ENCODE measurements at places on chromosomes 5 and 9.

DNA sequence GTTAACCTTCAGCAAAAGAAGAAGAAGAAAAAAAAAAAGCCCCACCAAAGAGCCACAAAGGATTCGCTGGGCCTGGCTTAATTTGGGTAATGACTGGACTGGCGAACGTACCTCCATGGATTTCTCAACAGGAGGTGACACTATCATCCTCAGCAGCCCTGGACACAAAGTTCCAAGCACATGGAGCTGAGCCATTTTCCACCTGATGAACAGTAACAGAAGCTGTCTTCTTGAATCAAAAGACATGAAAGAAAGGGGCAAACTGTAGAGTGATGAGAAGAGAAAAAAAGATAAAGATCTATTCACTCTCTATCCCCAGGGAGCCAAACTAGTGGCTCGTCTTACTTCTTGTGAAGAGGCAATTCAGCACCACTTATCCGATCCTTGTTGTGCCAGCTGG is 150.2 kb upstream of the TRPM3 start:
- no peak for DNase-seq

- no peak for DNase-seq
These were observed 156.6 kb downstream of the PIK3R1 start for GRCh38 chr5:68372161-68372560.

GRCh38 chr9:90871327-90871935 is 69.8 kb downstream of the SYK start:
- no peak for DNase-seq

GRCh38 chr5:120476063-120476462 is 12.0 kb downstream of the PRR16 start:
- DNase-seq = no peak

GRCh38 chr5:2194949-2195348 is 312.2 kb upstream of the IRX4 start:
- DNase-seq = no peak

GRCh38 chr5:146756546-146756945 is 122.0 kb downstream of the PPP2R2B start:
- DNase-seq = no peak

GRCh38 chr5:68834491-68834981 is 259.3 kb upstream of the SLC30A5 start:
- no peak for DNase-seq

- DNase-seq = no peak
These were observed 109.8 kb downstream of the RGS3 start for GRCh38 chr9:113573046-113573958.

GRCh38 chr9:134208310-134208841 is 44.0 kb upstream of the RNU6ATAC start:
- DNase-seq = no peak

- DNase-seq = no peak
These were observed 279.2 kb upstream of the ZNF462 start for GRCh38 chr9:106583751-106584150.

- no peak for DNase-seq
These were observed 123.6 kb downstream of the INVS start for GRCh38 chr9:100222674-100223073.

DNA sequence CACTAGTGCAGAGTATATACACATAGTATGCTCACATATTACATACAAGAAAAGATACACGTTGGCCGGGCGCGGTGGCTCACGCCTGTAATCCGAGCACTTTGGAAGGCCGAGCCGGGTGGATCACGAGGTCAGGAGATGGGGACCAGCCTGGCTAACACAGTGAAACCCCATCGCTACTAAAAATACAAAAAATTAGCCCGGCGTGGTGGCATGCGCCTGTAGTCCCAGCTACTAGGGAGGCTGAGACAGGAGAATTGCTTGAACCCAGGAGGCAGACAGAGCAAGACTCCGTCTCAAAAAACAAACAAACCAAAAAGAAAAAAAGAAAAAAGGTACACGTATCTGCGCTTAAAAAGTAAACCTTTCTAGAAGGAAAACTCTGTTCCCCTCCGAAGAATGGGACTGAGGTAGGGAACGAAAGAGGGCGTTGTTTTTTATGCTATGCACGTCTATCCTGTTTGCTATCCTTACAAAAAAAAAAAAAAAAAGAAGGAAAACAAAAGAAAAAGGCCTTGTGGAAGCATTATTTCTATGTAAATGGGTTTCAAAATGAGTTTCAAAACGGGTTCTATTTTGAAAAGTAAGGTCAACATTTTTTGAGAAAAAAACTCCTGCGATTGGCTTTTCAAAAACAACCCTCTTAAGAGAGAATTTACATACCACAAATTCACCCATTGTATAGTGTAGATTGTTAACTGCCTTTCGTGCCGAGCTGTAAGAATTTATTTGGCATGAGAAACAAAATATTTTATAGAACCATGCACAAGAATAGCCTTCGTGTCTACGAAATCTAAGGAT is 1.2 kb downstream of the AK3 start:
- DNase-seq = no peak

DNA sequence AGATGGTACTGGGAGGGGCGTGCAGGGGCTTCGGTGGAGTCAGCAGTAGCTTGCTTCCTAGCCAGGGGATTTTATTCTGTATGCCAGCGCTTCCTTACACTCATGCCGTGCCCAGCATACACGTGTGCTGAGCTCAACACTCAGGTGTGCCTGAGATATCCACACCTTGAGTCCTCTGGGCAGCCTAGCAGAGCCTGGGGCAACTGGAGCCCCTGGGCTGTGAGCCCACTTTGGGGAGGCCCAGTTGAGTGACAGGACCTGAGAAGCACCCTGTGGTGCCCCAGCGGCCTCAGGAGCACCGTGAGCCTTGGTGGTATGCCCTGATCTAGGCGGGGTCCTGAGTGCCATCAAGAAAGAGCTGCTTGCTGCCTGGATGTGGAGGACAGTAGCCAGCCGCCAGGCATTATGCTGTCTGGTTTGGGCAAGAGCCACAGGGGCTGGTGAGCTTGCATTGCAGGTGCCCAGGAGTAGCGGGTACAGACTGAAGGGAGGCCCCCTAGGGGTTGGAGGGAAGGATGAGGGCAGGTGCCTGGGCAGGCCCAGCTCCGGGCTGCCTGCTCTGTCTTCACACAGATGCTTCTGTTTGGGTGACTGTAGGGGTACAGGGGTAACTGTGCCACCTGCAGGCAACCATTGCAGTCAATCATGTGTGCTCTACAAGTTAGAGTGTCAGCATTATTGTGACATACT is 42.9 kb downstream of the BNIP1 start:
- DNase-seq = no peak

All from NCI-H1048 (cell line).